ENCODE measurements at places on chromosomes 5 and 9.
A peak's percentile ranks its signal among the peaks of the same experiment; 100 is the strongest.

DNA sequence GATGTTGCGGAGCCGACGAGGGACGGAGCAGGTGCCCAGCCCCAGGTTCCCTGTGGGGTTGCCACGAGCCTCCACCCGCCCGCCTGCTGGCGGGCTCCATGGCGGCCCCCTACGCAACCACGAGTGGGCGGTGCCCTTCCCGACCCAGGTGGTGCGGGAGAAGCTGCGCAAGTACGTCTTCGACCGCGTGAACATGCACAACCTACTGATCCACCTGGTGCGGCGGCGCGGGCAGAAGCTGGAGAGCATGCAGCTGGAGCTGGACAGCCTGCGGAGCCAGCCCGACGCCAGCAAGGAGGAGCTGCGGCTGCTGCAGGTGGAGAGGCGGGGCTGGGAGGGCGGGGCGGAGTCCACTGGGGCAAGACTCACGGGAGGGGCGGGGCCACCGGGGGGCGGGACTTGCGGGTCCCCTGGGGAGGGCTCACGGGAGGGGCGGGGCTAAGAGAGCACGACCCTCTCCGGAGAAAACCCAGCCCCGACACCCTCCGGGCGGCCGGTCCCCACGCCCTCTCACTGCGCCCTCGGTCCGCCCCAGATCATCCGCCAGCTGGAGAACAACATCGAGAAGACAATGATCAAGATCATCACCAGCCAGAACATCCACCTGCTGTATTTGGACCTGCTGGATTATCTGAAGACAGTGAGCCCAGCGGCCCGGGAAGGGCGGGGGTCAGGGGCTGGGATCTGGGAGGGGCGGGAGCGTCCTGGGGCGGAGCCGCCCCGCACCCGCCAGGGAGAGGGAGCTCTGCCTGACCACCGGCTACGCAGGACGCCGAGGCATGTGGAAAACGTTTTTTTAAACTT is 3.9 kb downstream of the CCDC183 start:
- DNase-seq = peak; percentile 83

- no peak for DNase-seq
Measured at GRCh38 chr5:88235828-88236227, 32.8 kb downstream of the TMEM161B start.

DNA sequence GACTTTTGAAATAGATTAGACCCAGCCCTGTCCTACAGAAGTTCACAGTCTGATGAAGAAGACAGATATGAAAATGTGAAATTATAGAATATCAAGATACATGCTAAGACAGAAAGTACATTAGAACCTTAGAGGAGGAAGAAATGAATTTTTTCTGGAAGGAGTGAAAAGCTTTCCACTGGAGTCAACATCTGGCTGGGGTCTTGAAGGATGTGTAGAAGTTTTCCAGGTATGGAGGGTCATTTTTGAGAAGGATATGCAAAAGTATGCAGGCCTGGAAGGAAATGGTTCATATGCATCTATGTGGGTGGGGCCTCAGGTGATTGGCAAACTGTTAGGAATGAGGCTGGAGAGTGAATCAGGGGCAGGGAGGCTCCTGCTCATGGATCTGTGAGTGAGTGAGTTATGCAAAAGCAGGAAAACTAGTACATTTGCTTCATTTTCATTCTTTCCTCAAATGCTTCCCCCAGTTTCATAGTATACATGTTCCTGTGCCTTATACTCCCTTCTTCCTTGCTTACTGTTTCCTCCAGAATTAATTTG is 142.3 kb downstream of the GRIA1 start:
- DNase-seq = no peak

- DNase-seq = no peak
Measured at GRCh38 chr9:126431077-126431742, 104.6 kb downstream of the MVB12B start.

DNA sequence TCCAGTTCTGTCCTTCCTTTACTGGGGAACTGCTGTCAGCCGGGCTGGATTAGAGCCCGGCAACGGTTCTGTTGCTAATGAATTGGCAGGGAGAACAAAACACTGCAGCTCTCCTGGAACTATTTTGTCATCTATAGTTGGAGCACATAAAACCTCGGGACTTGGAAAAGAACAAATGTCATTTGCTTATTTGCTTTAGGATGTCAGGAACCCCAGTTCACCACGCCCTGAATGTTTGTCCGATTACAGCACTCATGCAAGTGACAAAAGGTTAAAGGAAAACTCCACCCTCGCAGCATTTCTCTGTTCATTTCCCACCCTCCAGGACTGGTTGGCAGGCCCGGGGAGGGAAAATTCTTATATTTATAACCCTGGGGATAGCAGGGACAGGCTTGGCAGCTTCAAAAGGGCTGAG is 66.4 kb upstream of the PLPP1 start:
- DNase-seq = no peak

GRCh38 chr9:121360601-121361374 is 9.3 kb downstream of the STOM start:
- DNase-seq = no peak

- no peak for DNase-seq
Measured at GRCh38 chr5:139882316-139882715, 86.7 kb downstream of the PSD2 start.

GRCh38 chr5:119358530-119358900 is 2.7 kb downstream of the TNFAIP8 start:
- DNase-seq = no peak

- DNase-seq = no peak
Measured at GRCh38 chr5:8827696-8828095, 718.2 kb downstream of the SEMA5A start.
